ENCODE measurements at places on chromosomes 11 and 22.
A peak's percentile ranks its signal among the peaks of the same experiment; 100 is the strongest.

DNA sequence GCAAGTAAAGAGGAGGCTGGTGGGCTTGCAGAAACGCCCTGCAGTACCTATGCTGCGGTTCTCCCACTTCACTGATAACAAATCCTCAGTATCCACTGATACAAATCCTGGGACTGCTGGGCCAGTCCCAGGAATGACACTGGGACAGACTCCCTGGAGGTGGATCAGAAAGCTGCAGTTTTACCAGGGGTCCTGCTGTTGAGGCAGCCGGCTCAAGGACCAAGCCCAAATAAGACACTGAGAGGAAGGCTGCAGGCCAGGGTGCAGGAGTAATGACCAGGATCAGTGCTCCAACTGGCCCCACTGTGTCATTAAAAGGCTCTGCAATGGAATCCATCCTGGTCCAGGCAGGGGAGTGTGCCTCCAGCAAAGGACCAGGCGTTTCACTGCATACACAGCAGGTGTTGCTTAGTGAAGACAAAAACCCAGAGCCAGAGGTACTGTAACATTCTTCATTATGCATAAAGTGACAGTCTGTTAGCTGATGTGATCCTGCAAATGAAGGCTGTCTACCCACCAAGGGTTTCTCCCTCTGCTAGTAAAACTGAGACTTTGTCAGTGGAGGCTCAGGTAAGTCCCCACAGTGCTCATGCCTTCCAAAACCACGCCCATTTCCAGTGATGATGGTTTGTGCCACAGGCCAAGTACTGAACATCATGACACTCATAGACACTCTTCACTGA is 1.4 kb upstream of the C22orf39 start:
- peak; percentile 83 for DNase-seq

GRCh38 chr11:96155627-96156378 is 187.2 kb downstream of the MAML2 start:
- peak; percentile 82 for DNase-seq

- no peak for DNase-seq
These were observed 2.2 kb downstream of the SLC35C1 start for GRCh38 chr11:45806937-45807791.

GRCh38 chr22:35656284-35656752 is 8.1 kb downstream of the APOL6 start:
- no peak for DNase-seq

DNA sequence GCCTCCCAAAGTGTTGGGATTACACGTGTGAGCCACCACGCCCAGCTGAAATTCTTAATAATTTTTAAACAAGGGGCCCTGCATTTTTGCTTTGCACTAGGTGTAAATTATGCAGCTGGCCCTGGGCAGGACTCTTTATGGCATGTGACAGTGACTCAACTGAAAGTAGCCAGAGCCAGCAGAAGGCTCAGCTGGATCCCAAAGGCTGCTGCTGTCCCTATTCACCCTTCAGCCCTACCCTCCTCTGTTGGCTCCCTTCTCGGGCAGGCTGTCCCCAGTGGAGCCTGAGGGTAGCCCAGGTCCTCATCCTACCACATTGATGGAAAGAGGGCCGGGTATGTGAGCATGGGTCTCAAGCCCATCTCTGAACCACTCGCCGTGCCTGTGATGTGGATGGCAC is 45.6 kb downstream of the CD82 start:
- no peak for DNase-seq

DNA sequence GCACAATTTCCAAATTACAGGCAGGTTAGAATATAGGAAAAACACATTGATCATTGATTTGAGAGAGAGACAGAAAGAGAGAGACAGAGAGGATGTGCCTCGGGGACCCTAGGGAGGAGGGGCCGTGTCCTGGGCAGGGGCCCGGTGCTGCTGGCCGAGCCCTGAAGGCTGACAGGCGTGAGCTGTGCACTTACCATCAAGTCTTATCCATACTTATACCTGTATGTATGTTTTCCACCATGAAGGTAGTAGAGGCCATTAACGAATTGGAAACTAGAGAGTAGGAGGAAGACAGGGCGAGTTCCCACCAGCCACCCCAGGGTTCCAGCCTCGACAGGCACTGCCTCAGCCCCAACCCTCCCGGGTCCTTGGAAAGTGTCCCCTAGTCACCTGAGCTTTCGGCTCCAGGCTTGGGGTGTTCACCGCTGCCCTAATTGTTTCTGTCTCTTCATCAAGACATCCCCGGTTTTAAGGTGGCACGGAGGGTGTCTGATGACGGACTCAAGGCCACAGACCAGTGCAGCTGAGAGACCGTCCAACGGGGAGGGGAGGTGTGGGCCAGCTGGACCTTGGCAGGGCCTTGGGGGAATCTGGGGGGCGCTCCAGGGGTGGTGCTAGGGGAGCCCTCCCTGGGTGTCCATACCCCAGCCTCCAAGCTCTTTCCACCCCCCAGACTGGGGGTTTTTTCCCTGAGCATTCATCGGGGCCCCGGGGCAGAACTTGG is 431.3 kb downstream of the TBC1D22A start:
- no peak for DNase-seq

GRCh38 chr11:66343176-66343575 is 1.7 kb downstream of the BRMS1 start:
- no peak for DNase-seq
